Activated CD4-positive, alpha-beta T cell treated with anti-CD3 and anti-CD28 coated beads, Interleukin-2, amount 50 U/mL, for 1 hour (primary cell): ENCODE measurements at places on chromosomes 5 and 9.

- DNase-seq: no peak
These were observed 447.8 kb downstream of the PDE4D start for GRCh38 chr5:59445741-59446140.

- DNase-seq: no peak
These were observed 26.8 kb upstream of the PAX5 start for GRCh38 chr9:37060833-37061232.

GRCh38 chr5:169804861-169805260, 167.8 kb downstream of the DOCK2 start:
- no peak for DNase-seq

GRCh38 chr5:124110942-124111341, 599.0 kb downstream of the CSNK1G3 start:
- DNase-seq: no peak

GRCh38 chr5:36944607-36945225, 68.1 kb downstream of the NIPBL start:
- DNase-seq: no peak

- DNase-seq: no peak
These were observed 871 bp downstream of the GLE1 start for GRCh38 chr9:128505414-128505765.

DNA sequence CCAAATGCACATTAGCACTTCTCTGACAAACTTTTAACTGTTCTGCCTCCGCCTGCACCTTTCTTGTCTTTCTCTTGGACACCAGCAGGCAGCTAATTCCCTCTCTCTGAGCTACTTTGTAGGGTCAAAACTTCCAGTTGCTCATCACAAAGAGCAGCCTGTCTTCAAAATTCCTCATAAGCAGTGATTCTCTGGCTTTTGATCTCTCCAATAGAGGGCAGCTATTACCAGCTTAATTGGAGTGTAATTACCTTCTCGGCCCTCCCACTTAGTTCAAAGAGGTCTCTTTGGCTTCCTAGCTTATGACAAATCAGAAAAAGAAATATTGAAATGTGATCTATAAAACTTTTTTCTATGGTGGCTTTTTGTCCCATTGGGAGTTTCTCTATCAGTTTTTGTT, 43.6 kb upstream of the RAD23B start:
- DNase-seq: no peak

DNA sequence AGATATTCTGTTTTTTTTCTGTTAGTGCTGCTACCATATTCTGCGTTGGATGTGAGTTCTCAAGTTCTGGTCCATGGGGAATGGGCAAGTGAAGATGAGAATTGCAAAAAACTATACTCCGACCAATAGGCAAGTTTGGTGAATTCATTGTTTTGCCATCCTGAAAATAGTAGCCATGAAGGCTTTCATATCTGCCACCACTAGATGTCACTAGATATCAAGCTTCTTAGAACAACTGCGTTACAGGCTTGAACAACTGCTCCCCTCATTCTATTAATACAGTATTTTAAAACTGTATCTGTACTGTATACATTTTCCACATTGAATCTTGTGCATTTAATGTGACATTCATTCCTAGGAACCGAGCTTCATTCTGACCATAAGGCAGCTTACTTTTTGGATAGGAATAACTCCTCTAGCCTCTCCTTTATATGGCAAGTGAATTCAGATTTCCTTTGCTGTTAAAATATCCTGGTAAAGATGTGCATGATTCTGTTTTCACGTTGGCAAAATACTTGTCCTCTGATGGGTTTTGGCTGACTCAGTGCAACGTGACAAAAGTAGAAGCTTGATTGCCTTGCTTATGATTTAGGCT, 163.6 kb downstream of the SREK1 start:
- DNase-seq: no peak

- no peak for DNase-seq
These were observed 2.4 kb upstream of the PSAT1 start for GRCh38 chr9:78294290-78295176.

DNA sequence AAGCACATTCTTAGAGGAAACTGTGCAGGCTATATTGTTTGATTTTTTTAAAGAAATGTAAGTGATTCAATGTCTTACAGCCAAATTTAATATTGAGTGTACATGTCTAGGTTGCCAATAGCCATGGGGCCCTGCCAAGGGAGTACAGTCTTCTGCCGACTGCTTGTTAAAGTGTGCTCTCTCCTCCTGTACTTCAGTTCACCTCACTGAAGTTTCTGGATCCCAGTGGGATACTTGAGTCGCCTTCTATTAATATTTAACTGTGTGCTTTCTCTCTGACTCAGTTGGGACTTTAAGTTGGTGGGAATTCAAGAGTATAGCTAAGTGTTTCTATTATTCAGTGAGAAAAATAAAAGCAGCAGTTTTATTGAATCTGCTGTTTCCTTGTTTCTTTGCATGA, 44.5 kb upstream of the C5orf47 start:
- DNase-seq: no peak

DNA sequence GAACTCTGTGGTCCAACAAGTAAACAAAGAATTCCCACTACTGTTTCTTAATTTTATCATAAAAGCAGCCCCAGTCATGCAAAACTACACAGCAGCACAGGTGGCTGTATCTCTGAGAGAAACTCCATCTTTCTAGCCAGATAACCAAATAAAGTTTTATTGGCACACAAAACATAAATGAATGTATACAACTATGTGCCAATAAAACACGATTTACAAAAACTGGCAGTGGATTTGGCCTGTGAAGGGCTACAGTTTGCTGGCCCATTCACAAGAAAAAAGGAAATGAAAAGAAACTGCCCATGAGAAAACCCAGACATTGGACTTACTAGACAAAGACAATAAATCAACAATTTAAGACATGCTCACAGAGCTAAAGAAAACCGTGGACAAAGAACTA, 10.6 kb downstream of the FBXL17 start:
- no peak for DNase-seq
